B cell (primary cell): ENCODE measurements at places on chromosomes 6 and 20.

DNA sequence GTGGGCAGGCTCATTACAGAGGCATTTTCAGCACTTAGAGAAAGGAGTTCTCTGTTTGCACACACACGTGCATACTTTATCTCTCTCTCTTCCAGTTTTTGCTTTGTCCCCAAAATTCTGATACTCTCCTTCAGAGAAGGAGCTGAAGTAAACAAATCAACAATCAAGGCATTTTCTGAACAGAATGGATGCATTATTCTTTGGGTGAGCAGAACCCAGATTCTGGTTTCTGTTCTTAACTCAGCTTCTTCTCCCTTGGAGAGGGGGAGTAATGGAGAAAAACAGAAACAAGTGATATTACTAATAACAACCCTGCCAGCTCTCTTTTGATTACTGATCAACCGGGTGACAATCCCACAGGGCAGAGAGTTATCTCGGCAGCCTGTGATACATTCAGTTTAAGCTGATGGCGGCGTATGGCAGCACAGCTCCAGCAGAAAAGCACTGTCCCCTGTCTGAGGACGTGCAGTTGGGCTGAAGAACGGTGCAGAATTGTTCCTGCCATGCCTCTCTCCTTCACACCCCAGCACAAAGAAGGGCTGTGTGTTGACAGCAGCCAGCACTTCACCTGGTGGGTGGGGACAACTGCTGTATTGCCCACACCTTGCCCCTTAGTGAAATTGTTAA lies 47.3 kb upstream of the SASH1 start:
- DNase-seq = no peak

- no peak for DNase-seq
Measured at GRCh38 chr6:68141190-68141589, 493.9 kb upstream of the ADGRB3 start.

DNA sequence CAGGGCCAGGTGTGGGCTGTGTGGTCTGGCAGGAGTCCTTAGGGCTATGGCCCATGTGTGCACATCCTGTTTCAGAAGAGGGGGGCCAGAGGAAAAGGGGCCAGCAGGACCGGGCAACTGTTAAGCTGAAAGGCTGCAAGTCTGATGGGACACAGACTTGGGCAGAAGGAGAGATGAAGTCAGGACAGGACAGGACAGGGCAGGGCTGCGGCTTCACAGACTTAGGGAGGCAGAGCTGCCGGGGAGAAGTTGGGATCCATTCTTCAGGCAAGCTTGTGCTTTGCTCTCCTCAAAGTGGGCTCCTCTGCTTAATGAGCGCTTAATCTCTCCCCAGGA lies 28.7 kb downstream of the MOCS1 start:
- no peak for DNase-seq

DNA sequence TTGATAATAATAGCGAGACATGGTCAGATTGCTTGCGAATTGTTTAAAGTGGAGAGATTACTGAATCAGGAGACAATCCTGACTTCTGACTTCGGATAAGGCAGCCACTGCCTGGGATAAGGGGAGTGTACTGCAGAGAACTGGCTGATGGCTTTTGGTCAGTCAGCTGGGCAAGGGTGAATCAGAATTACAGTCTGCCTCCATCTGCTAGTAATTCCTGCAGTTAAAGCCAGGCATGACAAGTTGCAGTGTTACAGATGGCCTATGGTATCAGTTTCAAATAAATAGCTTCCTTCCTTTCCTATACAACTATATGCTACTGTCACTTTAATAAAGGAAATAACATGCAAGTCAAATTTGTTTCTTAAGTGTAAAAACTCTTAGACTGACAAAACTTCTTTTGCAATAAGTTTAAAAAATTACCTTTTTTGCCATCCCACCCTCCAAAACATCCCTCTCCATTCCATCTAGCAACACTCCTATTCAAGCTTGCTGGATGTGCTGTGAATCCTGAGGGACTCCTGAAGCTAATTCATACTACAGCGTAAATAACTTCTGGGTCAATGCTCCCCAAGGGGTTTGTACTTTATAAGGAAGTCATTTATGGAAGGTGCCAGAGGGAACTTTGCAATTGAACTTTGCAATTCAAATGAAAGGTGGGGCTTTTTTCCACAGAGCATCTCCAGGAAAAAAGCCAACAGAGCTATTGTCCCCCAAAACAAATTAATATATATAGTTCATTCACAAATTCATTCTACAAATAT lies 245.2 kb downstream of the ADGRB3 start:
- no peak for DNase-seq

DNA sequence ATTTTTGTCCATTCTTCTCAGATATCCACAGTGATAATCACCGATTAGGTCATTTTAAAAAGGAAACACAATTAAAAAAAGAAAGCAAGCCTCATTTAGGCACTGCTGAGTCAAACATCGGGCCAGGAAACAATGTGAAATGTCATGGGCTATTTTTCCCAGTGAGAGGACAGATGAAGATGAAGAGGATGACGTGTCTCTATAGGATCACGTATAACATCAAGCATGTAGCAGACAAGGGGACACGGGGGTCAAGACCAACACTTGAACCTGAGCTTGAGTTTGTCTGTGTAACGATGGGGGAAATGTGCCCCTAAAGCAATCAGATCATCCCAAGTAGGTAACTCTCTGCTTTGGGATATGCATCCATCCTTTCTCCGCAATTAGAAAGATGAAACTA lies 553.2 kb downstream of the CD83 start:
- no peak for DNase-seq

GRCh38 chr6:151441390-151442166 lies 10.3 kb downstream of the RMND1 start:
- no peak for DNase-seq

GRCh38 chr20:17992224-17992637 lies 23.4 kb downstream of the MGME1 start:
- no peak for DNase-seq

- no peak for DNase-seq
Measured at GRCh38 chr6:40626886-40627285, 39.7 kb upstream of the LRFN2 start.

DNA sequence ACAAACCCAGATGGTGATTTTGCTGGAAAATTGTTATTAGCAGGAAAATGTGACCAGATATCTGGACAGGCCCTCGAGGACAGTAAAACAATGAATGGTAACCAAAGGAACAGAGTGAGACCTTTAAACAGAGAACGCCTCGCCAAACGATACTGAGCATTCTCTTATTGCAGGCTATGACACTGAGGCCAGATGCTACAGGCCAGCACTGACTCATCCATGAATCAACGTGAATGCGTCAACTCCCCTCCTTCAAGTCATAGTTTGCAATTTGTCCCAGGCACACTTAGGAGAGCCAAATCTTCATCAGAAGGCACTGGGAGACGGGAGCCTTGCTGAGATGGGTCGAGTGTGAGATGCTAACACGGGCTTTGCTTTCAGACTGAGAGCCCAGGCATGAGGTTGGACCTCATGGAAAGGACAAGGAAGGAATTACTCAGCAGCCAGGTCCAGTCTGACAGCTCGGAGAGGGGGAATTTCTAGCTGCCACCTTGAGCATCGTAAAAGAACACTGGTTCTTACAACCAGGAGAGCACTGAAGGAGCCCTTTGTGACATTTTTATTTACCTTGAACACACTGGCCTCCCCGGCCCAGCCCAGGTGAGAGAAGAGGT lies 60.7 kb downstream of the BMP7 start:
- no peak for DNase-seq
